ENCODE measurements at places on chromosomes 16 and 17.
A peak's percentile ranks its signal among the peaks of the same experiment; 100 is the strongest.

- peak; percentile 22 for DNase-seq
Observed at GRCh38 chr16:81779536-81780320, 637 bp downstream of the PLCG2 start.

DNA sequence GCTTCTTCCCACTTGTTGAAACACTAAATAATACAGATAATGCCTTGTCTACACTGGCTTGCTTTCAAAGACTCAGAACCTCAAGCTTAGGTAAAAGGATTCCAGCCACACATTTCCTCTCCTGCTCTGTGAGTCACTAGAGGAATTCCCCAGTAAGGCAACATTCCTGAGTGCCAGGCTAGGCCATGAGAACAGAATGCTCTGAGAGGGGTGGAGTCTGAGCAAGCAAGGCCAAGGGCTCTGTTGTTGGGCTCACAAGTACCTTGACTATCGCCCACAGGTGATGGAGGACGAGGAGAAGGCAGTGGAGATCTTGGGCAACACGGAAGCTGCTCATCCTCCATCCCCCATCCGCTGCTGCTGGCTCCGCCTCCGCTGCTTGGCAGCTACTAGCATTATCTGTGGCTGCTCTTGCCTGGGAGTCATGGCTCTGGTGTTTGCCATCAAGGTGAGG lies 6.7 kb upstream of the PHKG2 start:
- no peak for DNase-seq

GRCh38 chr16:19378511-19378910 lies 39.2 kb upstream of the TMC5 start:
- no peak for DNase-seq

GRCh38 chr17:42894283-42895184 lies 6.1 kb upstream of the G6PC1 start:
- no peak for DNase-seq

- no peak for DNase-seq
Observed at GRCh38 chr16:11201498-11202259, 54.3 kb downstream of the SOCS1 start.

- DNase-seq = no peak
Observed at GRCh38 chr16:28606291-28607115, 3.3 kb downstream of the SULT1A1 start.

GRCh38 chr16:15885560-15886001 lies 2.8 kb downstream of the CEP20 start:
- no peak for DNase-seq

- peak; percentile 73 for DNase-seq
Observed at GRCh38 chr16:3431779-3432219, 11.5 kb downstream of the ZNF597 start.

GRCh38 chr16:2384426-2384825 lies 43.9 kb upstream of the ABCA3 start:
- no peak for DNase-seq

DNA sequence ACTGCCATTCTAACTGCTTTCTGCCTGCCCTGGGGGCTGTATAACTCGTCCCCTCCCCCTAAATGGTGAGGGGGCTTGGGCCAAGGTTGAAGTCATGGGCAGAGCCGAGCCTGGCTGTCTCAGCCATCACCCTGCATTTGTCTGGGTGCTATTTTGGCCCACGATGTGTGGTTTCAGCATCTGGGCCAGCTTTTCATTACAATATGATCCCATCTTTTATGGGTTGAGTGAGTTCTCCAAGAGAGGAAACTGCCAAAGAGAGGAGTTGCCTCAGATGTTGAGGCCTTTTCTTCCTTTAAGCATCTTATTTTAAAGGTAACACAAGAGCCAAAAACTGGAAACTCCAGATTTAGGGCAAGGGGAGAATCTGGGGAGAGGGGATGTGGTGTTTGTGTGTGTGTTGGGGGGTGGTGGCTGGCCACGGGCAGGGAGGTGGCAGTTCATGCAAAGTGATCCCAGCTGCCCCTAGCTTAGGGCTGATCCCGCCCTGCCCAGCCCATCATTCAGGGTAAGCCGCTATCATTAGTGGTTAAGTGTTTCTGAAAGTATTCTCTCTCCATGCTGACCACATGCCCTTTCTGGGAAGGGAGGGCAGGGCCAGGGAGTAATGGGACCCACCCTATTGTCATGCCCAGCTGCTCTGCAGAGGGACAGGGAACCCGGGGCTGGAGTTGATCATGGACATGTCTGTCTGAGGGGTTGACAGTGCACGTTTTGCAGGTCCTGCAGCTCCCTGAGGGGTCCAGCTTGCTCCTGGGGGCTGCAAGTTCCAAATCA lies 83.2 kb upstream of the CLEC18A start:
- no peak for DNase-seq

- no peak for DNase-seq
Observed at GRCh38 chr17:82613283-82614094, 34.8 kb downstream of the WDR45B start.

DNA sequence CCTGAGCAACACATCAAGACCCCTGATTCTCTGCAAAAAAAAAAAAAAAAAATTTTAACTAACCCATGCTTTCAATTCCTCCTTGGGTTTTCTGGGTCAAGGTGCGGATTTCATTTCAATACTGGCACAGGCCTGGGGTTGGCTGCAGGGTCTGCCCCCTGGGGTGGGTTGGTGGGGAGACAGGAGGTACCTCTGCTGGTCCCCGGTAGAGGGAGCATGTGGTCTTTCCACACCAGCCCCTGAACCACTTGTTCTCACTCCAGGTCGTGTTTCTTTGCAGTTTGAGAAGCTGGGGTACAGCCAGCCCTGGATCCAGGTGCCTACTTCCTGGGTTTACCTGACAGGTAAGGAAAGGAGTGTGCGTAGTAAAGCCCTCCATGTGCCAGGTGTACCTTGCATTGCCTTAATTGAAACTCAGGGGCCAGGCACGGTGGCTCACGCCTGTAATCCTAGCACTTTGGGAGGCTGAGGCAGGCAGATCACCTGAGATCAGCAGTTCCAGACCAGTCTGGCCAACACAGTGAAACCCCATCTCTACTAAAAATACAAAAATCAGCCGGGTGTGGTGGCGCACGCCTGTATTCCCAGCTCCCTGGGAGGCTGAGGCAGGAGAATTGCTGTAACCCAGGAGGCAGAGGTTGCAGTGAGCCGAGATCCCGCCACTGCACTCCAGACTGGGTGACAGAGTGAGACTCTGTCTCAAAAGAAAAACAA lies 21.8 kb downstream of the SDR42E2 start:
- no peak for DNase-seq

DNA sequence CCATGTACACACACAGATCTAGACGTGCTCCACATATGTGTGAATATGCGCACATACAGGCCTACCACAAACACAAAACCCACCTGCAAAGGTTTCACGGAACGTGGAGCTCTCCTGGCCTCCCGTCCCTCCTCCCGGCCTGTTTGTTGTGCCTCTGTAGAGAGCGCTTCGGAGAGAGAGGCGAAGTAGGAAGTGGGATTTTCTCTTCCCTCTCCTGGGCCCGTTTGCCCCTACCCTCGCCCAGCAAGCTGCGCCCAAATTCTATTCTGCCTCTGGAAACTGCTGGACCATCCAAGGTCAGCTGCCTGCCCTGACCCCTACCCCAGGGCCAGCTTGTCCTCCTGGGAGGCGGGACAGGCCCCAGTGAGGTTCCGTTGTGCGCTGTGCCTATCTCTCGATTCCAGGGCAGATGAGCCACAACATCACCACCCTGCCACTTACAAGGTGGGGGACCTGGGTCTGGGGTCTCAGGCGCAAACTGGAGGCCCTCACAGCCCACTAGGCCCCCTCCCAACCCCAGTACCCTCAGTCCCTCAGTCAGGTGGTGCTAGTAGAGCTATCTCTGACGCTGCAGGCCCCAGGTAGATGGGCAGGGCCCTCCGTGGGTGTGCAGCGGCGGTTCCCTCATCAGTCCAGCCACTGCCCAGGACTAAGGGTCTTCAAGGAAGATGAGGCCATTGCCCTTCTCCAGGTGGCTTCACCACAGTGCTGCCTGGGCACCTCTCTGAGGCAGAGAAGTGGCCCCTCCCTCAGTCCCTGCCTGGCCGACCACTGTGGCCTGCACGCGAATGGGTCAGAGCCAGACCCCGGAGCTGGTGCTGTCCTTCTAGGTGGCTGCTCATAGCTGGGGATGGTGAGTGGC lies 54.2 kb downstream of the BEAN1 start:
- no peak for DNase-seq

- DNase-seq = no peak
Observed at GRCh38 chr16:51392521-51393187, 241.6 kb upstream of the SALL1 start.

DNA sequence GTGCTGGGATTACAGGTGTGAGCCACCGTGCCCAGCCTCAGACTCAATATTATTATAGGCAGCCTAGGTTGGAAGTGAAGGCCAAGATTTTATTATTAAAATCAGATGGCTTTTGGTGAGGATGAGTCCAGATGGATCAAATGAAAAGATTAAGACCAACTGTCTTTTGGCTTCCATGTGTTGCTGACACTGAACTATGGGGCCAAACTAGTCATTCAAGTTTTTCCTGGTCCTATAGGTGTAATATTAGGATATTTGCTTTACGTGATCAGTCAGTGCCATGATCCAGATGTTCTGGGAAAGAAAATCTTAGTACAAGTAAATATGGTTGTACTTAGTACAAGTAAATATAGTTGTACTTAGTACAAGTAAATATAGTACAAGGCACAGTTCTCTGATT lies 140.6 kb downstream of the MAP2K6 start:
- DNase-seq = no peak

DNA sequence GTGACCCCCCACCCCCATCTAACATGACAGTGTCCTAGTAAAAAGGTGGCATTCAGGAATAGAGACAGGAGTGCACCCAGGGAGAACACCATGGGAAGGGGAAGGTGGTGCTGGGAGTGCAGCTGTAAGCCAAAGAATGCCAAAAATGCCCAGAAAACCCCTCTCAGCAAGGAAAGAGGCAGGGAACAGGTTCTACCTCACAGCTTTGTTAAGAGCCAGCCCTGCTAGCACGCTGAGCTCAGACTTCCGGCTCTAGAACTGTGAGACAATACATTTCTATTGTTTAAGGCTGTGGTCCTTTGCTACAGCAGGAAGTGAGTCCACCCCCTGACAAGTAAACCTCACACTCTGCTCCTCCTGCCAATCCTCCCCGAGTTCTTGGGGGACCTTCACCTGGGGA lies 302.4 kb upstream of the N4BP1 start:
- no peak for DNase-seq

GRCh38 chr17:34817252-34818035 lies 143.8 kb downstream of the CCT6B start:
- DNase-seq = no peak

GRCh38 chr17:794876-795275 lies 12.7 kb downstream of the MRM3 start:
- DNase-seq = peak; percentile 40

DNA sequence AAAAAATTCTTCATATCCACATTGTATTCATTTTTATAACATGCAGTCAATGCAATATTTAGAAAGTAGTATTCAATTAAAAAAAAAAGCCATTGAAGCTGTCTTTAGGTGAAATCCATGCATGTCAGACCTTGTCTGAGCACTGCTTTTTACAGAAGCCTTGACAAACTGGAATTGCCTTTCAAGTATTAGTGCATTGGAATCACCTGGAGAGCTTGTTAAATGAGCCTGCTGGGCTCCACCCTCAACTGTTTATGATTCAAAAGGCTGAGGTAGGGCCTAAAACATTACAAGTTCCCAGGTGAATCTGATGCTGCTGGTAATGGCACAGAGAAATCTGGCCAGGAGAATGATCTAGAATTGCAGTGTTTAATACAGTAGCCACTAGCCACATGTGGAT lies 85.8 kb downstream of the HIC1 start:
- no peak for DNase-seq
